NCI-H2171 (cell line): ENCODE measurements at places on chromosomes 4 and X.

DNA sequence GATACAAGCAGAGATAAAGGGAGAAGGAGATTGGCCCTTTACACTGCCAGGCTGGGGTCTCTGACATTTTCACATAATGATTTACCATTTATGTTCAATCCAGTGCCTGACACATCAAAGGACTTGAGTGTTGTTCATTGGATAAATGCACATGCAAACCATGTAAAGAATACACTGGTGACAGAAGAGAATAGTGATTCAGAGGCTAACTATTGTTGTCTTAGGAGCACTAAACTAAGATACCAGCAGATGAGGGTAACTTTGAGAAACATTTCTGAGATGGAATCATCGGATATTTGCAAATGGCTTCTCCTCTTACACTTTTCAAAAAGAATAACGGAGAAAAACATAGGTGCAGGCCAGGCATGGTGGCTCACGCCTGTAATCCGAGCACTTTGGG, 67.3 kb upstream of the HHIP start:
- DNase-seq = no peak

- no peak for DNase-seq
Measured at GRCh38 chr4:48372272-48372671, 30.9 kb downstream of the SLAIN2 start.

DNA sequence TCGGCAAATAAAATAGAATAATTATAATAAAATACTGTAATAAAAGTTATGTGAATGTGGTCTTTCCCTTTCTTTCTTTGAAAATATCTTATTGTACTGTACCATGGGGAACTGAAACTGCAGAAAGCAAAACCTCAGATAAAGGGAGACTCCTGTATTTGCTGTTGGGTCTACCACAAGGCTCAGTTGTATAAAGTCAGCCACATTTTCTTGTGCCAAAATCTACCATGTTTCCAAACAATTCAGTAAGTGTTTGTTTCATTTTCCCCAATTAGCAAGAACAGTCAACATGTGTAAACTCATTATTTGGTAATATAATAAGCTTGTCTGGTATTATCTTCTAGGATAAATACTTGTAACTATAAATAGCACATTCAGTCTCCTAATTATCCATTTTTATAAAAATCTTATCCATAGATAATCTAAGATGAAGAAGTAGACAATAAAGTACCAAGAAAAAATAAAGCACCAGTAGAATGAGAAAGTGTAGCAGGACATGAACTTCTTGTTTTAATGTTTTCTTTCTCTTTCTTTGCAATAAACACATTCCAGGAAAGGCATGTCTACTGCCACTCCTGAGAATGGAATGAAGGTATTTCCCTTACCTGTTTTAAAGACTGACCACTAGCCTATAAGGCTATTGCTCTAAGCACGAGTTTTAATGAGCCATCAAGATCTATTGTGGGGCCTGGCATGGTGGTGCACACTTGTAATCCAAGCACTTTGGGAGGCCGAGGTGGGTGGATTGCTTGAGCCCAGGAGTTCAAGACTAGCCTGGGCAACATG, 15.0 kb upstream of the OTUD4 start:
- no peak for DNase-seq

DNA sequence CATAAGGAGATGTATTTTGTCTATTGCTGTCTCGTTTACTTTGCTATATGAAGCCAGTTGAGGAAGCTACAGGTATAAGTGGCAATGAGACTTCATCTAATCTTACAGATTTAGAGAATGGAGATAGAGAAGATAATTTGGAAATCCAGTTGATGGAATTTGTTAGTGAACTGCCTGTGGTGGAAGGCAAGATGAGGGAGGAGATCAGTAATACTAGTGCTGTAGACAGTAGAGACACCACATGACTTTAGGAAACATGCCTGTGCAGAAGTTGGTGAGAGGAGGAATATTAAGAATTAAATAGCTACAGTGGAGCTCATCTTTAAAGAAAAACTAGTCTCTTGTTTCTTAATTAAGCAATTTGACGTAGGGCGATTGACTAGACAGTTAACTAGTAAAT, 51.3 kb downstream of the RBPJ start:
- DNase-seq = no peak

DNA sequence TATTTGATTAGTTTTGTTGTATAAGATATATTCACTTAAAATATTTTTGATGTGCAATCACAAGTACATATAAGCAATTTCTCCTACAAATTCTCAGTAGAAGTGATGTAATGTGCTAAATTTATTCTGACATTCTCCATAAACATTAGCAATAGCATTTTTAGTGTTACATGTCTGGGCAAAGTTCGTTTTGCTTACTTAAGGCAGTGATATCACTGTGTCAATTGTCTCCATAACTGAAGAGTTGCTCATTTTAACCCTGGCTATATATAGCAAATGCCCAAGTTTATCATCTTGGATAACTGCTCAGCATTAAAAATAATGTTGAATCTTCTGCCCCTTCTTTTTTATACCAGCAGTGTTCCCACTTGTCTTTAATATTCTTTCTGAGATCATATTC, 340.0 kb upstream of the NDST4 start:
- DNase-seq = no peak

GRCh38 chrX:108036298-108036973, 8.4 kb upstream of the VSIG1 start:
- DNase-seq = no peak

GRCh38 chr4:73721909-73722308, 18.5 kb upstream of the CXCL8 start:
- DNase-seq = no peak

- DNase-seq = no peak
Measured at GRCh38 chr4:17497890-17498523, 13.9 kb downstream of the QDPR start.
